Retina (tissue), 1 donor: ENCODE measurements at places on chromosomes 12 and 14.
A peak's percentile ranks its signal among the peaks of the same experiment; 100 is the strongest.

- DNase-seq = no peak
Observed at GRCh38 chr14:85315290-85315689, 214.7 kb upstream of the FLRT2 start.

- DNase-seq = no peak
Observed at GRCh38 chr14:77917491-77918201, 117.7 kb downstream of the ADCK1 start.

GRCh38 chr14:57485635-57486034 lies 8.0 kb downstream of the CCDC198 start:
- DNase-seq = no peak

DNA sequence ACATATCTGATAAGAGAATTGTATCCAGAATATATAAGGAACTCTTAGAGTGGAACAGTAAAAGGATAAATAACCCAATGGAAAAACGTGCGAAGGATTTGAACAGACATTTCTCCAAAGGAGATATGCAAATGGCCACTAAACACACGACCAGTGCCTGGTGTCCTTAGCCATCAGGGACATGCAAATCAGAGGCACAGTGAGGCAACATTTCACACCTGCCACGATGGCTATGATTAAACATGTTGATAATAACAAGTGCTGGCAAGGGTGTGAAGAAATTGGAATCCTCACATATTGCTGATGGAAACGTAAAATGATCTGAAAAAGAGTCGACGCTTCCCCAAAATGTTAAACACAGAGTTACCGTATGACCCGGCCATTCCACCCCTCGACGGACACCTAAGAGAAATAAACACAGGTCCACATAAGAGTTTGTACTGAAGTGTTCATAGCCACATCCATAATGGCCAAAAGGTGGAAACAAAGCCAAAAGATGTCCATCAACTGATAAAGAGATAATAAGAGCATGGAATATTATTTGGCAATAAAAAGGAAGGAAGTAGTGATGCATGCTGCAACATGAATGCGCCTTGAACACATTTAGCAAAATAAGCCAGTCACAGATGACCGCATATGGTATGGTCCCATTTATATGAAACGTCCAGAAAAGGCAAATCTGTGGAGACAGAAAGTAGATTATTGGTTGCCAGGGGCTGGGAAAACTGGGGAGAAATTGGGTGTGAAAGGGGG lies 6.3 kb upstream of the TMEM121 start:
- DNase-seq = no peak

DNA sequence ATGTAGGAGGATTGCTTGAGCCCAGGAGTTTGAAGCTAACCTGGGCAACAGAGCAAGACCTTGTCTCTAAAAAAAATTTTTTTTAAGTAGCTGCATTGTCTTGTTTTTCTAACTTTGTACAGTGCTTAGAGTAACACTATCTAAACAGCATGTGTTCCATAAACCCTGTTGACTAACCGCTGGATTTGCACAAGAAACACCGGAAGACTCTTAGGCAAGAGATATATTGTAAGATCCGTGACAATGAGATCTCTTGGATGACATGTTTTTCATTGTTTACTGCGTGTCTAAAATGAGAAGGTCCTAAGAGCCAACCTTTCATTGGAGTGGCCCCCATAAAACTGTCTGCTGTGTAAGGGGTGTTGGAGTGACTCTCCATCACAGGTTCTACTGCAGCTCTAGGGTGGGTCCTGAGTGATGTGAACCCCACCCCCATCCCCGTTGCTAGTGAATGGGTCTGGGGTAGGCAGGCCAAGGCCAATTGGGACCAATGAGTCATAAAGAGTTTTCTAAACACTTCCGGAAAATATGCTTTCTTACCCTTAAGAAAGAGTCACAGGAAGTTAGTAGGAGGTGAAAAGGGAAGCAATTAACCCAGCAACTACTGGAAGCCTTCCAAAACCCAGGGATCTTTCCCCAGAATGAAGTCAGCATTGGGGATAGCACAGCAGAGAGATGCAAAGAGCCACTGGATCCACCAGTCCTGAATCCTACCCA lies 24.3 kb upstream of the PCNX1 start:
- no peak for DNase-seq

DNA sequence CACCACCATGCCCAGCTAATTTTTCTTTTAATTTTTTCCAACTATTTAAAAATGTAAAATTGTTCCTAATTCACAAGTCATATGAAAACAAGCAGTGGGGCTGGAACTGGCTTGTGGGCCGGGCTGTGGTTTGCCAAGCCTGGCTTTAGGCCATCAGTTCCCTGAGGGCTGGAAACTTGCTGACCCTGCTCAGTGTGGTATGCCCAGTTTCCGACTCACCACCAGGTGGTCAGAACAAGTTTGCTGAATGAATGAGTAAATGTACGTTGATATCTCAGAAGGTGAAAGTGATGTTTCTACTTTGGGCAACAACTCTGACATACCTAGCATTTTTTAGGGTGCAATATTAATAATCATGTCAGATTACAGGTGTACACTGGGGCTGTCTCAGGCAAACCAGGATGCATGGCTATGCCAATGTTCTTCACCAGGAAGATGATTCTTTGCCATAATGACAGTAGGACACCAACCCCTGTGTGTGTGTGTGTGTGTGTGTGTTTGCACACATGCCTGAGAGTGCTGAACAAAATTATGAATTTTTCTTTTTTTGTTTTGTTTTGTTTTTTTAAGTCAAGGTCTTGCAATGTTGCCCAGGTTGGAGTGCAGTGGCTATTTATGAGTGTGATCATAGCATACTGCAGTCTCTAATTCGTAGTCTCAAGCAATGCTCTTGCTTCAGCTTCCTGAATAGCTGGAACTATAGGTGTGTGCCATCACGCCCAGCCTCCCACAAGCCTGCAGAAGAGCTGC lies 106.1 kb downstream of the PTPN11 start:
- no peak for DNase-seq

DNA sequence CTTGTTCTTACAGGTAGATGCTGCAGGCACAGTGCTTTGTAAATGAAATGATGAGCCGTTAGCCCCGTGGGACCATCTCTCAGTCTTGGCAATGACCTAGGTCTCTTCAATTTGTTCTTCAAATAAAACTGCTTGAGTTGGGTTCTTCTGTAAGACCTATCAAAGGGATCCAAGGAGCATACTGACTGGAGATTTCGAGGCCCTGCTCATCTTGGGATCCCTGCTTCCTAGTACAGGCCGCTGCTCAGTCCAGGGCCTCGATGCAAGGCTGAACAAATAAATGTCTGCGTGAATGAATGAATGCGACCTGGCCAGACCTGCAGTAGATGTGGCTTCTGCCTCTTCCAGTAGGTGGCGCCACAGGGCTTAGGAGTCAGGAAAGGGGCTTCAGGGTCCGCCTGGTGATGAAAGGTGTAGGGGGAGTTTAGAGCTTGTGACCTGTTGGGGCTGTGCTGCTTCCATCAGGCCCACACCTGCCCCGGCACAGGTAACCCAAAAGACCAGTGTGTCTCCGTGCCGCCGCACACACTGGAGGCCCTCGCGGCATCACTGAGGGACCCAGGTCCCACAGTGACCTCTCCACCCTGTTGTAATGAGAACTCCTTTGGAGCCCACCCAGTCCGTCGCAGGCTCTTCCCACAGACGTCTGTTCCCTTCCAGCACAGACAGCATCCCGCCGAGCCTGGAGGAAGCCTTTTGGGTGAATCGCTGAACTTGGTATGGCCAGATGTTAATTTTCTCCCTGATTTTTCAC lies 4.4 kb downstream of the CACNA1C start:
- DNase-seq = peak; percentile 76

DNA sequence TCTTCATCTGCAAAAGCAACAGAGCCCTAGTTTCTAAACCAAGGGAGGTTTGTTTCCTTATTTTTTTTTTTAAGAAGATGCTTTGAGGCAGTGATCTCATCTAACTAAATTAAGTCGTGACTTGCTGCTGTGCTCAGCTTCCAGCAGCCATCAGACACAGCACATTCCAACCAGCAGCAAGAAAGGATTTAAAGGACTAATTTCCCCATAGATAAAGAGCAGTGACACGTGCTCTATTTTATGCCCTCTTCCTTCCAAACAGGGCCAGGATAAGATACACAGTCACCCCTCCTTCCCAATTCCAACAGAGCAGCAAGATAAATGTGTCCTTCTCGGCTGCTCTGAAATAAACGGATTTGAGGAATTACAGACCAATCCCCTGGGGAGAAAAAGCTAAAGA lies 81.7 kb downstream of the PRKAB1 start:
- DNase-seq = no peak

DNA sequence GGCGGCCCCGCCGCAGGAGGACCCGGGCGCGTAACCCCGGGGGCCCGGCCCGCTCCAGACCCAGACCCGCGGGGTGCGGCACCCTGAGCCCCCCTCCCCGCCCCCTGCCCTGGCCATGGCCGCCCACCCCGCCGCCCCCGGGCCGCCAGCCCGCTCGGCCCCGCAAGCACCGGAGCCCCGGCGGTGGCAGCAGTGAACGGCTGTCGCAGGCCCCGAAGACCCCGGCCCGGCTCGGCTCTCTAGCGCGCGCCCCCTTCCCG lies 221 bp downstream of the MARCHF9 start:
- DNase-seq = no peak

DNA sequence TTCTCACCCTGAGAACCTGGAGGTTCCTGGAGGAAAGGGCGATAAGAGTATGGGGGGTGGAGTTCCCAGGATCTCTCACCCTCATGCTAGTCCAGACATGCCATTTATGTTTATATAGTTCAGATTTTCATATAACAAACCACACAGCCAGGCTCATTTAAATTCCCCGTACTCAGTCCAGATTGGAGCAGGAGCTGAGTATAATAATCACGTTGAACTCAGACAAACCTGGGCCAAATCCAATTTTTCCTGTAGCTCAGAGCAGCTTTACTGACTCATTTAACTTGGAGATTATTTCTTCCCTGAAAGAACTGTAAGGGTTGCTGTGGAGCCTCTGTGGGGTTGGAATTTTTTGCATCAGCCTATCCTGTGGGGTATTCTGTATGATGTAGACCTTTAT lies 660.8 kb downstream of the TMEM121 start:
- DNase-seq = no peak

- DNase-seq = no peak
Observed at GRCh38 chr12:130422676-130423075, 85.0 kb downstream of the PIWIL1 start.

- no peak for DNase-seq
Observed at GRCh38 chr14:87785897-87786296, 207.1 kb downstream of the GALC start.

DNA sequence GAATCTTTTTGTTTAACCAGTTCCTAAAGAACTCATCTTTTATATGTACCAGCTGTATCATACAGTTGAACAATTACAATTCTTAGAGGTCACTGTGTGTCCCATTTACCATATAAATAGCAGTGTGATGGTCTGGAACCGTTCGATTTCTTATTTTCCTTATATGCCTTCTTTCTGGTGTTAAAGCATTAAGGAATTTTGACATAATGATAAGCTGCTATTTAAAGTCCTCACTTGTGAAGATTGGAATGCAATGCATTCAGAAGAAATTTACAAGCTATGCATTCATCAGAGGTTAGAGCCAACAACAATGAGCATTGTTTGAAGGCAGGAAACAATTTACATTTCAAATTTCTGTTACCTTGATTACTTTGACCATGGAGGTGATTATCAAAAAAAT lies 80.0 kb upstream of the PRICKLE1 start:
- DNase-seq = no peak

DNA sequence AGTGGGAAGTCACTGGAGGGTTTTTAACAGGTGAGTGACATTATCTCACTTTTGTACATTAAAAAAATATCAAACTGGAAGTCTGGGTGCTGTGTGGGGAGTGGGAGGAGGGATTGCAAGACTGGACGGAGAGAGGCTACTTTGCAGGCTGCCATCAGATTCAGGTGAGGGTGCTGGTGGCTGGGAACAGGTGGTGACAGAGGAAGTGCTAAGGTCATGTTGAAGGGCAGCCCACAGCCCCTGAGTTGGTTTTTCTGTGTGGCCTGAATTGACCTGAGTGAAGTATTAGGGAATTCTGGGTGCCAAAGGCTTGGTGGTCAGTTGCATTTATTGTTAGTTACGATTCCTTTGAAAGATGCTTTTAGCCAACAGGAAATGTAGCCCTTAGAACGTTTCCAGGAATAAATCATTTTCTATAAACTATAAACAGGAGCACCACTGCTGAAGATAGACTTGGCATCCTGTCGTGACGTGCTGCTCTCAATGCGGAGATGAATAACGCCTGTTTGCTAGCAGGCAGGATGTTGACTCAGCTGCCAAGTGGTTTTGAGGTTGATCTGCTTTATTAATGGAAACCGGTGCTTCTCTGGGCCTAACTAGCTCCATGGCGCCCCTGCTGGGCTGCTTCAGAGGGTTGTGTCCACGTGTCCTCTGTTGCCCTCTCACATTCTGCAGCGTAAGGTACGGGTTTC lies 707.5 kb upstream of the TMEM132C start:
- DNase-seq = no peak

DNA sequence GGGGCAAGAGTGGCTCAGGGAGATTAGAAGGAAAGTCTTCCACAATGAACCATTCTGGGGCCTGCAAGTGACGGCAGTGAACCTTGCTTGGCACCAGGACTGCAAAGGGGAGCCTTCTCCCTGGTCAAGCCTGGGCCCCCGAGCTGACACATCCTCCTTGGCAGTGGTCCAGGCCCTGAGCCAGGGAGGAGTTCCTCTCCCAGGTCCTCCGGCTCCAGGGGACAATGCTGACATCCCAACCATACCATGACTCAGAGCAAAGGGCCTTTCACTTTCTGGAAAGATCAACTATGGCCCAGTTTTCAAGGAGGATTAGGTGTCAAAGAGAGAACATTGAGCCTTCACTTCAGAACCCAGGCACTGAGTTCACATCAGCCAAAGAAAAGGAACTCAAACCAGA lies 756.5 kb upstream of the TBX3 start:
- no peak for DNase-seq

- no peak for DNase-seq
Observed at GRCh38 chr12:128938886-128939285, 85.6 kb downstream of the GLT1D1 start.

- DNase-seq = no peak
Observed at GRCh38 chr14:61153914-61154545, 127.1 kb downstream of the TMEM30B start.

DNA sequence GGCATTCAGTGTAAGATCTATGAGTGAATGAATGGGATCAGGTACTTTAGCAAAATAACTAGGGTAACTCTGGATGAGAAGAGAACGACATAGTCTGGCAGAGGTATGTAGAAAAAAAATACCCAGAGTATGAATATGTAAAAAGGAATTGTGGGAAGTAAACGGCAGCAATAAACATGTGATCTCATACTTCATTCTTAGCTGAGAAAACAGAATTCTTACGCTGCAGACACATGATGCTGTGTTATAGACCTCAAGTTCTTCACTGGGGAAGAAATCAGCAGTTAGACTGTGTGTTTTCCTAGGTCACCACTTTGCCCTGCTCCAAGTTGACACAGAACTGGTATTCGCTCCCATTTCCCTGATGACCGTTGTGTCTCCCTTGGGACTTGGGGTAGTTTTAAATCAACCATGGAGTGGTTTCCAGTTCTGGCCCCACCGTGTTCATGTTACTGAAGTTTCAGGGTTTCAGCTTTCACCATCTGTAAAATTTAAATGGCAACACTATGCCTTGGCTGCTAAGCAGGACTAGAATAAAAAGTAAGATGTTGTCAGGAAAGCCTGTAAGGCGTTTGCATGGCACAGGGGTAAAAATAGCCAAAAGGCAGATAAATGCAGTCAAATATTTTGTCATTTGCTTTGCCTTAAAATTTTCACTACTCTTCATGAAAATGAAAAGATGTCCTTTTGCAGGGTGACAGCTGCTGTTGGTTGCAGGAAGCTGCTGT lies 223.7 kb downstream of the PELI2 start:
- no peak for DNase-seq
